ENCODE measurements at places on chromosomes 7 and 10.

- no peak for DNase-seq
Measured at GRCh38 chr7:511476-512145, 8.0 kb downstream of the PDGFA start.

- DNase-seq: no peak
Measured at GRCh38 chr7:23291957-23292560, 7.1 kb upstream of the MALSU1 start.

GRCh38 chr10:32388258-32389027 is 41.5 kb upstream of the EPC1 start:
- no peak for DNase-seq

DNA sequence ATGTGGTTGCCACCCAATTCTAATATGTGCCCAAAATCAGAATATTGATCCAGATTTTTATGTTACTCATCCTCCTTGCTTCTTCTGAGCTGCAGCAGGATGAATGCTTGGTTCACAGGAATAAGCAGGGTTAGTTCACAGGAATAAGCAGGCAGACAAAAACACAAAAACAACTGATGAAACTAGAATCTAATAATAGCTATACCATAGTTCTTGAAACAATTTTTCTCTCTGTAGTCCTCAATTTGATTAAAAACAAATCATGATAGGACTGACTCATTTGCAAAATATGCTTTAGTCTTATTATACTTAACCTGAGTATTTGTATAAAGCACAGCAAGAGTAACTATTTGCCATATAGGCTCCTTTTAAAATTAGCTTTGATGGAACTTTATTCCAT is 24.4 kb upstream of the ARHGAP12 start:
- DNase-seq: no peak

DNA sequence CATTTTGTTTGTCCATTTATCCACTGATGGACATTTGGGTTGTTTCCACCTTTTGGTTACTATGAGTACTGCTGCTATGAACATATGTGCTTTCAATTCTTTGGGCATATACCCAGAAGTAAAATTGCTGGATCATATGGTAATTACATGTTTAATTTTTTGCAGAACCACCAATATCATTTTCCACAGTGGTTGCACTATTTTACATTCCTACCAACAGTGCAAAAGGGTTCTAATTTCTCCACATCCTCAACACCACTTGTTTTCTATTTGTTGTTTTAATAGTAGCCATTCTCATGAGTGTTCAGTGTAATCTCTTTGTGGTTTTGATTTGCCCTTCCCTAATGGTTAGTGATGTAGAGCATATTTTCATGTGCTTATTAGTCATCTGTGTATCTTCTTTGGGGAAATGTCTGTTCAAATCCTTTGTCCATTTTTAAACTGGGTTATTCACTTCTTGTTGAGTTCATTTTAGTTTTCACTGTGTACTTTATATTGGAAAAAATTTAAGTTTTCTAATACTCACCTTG is 101.9 kb downstream of the HIBADH start:
- no peak for DNase-seq

- DNase-seq: no peak
Measured at GRCh38 chr10:101123815-101124617, 7.1 kb upstream of the TLX1 start.

DNA sequence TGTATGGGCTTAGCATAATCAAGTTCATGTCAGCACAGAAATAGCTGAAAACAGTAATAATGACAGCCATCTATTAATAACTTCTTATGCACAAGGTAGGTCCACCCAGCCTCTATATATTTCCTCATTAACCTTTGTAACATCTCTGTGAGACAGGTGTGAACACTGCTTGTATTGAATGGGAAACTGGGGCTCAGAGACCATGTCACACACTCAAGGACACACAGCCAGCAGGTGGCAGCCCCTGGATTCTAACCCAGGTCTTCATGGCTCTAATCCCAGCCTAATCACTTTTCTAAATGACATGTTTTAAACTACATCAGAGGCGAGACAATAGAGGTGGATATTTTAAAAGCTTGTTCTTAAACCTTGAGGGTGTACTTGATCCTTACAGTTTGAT is 591.4 kb downstream of the PARD3 start:
- no peak for DNase-seq

All from amygdala (tissue), 56 donors.